ENCODE measurements at places on chromosomes 6 and 20.

DNA sequence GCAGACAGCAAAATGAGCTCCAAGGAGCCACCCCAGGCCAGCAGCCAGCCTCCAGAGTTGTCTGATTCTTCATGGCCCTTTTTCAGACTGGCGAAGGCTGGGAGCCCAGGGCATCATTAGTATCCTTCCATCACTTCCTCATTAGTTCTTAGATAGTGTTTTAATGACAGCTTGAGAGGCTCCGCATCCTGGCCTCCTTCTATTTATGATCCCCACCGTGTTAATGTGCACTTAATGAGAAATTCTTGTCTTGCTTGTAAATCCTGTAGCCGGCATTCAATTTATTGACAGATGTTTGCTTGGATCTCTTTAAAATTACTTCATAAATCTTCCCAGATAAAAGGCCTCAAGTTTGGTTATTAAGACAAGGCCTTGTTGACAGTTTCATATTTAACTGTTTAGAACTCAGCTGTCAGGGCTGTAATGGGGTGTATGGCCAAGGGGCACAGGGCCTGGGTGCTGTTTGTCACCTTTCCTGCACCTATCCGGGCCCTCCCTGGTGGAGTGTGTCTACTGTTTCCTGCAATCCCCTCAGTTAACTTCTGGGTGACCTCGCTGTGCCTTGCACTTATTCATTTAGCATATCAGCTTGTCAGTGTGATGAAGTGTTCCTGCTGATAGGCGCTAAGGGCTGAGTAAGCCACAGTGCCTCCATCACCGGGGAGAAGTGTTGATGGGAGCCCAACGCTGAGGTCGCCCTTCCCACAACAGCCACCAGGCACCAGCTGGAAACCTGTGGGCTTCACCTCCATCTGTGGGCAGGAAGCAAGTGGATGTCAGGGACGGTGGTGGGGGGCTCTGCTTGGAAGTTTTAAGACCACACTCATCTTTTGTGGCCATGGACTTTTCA is 169.3 kb downstream of the TSHZ2 start:
- DNase-seq: no peak

GRCh38 chr6:122580737-122581136 is 29.5 kb upstream of the PKIB start:
- DNase-seq: no peak

DNA sequence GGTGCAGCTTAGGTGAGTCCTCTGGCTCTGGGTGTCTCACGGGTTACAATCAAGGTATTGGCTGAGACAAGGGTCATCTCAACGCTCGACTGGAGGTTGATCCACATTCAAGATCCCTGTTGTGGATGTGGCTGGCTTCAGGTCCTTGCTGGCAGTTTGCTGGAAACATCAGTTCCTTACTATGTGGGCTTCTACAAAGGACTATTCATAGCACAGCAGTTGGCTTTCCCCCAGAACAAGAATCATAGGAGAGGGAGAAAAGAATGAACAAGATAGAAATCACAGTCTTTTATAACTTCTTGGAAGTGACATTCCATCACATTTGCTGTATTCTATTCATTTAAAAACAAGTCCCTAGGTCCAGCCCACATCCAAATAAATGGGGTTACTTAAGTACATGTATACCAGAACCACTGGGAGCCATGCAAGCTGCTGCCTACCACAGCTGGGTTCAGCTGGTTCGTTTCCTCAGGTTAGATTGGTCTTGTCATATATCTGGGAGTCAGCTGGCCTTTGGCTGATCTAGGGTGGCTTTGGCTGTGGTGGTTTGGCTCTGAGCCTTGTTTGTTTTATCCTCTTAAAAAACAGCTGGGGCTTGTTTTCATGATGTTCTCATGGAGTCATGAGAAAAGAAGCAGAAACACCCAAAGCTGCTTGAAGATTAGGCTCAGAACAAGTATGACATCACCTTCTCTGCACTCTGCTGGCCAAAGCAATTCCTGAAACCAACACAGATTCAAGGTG is 433.2 kb upstream of the SPTLC3 start:
- DNase-seq: no peak

- DNase-seq: no peak
Measured at GRCh38 chr6:72861935-72862432, 240.1 kb downstream of the KCNQ5 start.

GRCh38 chr20:53926428-53927028 is 143.9 kb downstream of the BCAS1 start:
- DNase-seq: no peak

DNA sequence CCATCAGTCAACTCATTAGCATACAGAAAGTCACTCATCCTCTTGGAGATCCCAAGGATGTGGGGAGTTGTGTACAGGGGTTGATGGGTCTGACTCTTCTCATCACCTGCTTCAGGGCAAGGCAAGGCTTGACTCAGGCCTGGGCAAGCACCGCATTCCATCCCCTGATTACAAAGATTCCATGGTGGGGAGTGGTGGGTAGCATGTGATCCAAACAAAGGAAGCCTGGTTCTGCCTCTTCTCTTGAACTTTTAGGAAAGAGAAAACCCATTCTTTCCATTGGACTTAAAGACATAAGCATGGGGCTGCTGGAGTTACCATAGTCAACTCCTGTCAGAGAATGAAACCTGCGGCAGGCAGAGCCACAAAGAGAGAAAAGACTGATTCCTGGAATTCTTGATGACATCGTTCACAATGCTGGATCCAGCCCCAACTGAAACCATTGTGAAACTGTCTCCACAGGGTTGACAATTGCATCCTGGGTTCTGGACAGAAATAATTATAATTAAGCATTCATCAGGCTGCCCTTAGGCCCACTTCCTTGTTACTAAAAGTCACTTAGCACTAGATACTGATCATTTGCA is 235.8 kb upstream of the KCNG1 start:
- DNase-seq: no peak

- no peak for DNase-seq
Measured at GRCh38 chr6:13383328-13384163, 55.2 kb upstream of the TBC1D7 start.
